ENCODE measurements at places on chromosomes 12 and 14.

GRCh38 chr14:93266127-93266526 lies 59.1 kb downstream of the UBR7 start:
- DNase-seq = no peak

DNA sequence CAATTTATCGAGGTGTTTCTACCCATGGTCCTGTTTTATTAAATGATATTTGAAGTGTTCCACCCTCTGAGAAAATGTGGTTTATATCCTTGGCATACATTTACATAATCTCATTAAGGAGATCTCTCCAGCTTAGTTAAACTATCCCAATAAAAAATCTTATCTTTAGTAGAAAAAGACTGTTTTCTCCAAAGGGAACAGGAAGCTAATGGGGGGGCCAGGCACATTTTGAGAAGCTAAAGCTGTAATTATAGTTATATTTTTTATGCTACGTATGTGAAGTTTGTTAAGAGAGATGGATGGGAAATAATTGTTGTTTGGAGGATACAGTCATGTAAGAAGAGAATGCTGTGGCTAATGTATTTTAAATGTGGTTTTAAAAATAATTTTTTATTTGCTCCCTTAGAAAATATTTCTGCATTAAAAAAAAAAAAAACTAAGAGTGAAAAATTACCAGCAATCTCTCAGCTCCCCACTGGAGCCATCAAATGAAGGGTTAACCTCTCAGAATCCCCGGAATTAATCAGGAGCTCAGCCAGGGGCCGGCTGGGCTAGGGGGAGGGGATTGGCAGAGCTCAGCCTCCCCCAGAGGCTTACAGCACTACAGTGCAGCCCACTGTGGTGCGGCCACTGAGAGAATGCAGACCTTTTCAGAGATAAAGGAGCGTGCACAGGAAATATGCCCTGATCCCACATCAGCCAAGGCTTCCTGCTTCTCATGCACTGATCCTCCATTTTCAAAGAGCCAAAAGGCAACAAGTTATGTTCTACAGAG lies 185.8 kb downstream of the EGLN3 start:
- DNase-seq = no peak

DNA sequence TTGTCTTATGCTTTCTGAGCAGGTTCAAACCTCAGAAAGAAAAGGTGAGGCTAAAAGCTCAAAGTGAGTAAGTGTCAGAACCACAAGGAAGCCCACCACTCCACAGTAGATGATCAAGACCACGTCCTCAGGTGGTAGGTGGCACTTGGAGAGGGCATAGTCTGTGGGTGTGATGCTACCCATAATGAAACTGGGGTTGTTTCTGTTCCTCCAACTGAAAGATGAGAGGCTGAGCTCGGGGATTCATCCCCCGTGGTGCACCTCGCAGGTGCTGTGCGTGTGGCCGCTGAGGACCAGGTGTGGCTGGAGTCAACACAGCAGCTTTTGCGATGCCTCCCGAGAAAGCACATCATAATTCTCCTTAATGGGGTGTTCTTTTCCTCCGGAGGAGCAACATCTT lies 285.7 kb downstream of the TTC8 start:
- no peak for DNase-seq

DNA sequence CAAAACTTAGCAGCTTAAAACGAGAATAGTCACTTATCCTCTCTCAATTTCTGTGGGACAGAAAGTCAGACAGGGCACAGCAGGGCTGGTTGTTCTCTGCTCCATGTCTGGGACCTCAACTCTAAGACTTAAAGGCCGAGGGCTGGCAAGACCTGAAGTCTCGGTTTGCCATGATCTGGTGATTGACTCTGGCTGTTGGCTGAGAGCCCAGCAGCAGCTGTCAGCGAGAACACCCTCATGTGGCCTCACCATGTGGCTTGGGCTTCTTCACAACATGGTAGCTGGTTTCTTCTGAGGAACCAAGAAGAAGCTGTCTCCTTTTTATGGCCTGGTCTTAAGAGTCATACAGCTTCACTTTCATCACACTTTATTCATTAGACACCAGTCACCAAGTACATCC lies 1.7 kb upstream of the VASH1 start:
- no peak for DNase-seq

DNA sequence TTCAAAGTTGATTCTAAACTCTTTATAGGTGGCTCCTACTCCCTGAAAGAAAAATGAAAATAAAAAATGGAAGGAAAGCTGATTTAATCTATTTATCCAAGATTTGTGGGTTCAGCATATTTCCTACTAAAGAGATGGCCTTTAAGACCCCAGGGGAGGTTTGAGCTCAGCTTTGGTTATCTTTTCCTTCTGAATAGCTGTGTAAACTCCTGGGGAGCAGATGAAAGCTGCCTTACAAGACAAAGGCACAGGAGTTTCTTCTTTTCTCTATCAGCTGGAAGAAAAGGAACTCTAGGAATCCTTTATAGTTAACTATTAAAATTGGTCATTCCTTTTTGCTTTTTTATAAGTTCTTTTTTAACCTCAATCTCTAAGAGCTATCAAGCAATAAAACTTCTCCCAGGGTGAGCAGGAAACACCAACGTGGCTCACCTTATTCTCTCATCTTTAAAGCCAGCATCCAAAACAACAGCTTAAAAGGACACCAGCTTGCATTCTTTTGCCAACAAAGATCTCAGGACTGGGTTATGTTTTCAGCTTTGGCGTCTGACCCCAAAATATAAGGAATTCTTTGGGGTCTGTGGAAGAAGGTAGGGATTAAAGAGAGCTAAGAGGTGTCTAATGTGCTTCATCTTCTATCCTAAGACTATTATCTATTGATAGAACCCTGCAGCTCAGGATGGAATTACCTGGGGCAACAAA lies 371.7 kb upstream of the KITLG start:
- DNase-seq = no peak

GRCh38 chr12:80567401-80567800 lies 123.4 kb downstream of the PTPRQ start:
- no peak for DNase-seq

DNA sequence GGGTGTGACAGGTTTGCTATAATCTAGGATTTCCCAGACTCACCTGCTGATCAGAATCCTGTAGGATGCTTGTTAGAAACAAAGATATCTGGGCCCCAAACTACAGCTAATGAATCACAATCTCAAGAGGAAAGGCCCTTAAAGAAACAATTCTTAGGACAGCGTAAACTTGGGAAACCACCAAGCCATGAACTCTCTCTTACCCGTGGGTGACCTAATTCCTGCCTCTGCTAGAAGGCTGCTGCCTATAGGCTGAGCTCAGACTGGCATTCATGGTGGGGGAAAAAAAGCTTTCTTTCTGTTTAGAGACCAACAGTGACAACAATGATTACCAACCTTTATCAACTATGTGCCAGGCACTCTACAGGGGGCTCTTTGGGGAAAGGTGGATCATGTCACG lies 213.9 kb upstream of the FKBP4 start:
- DNase-seq = no peak

GRCh38 chr12:54641089-54641488 lies 6.4 kb upstream of the LACRT start:
- DNase-seq = no peak

- no peak for DNase-seq
Observed at GRCh38 chr12:18428416-18428815, 167.1 kb downstream of the PIK3C2G start.

DNA sequence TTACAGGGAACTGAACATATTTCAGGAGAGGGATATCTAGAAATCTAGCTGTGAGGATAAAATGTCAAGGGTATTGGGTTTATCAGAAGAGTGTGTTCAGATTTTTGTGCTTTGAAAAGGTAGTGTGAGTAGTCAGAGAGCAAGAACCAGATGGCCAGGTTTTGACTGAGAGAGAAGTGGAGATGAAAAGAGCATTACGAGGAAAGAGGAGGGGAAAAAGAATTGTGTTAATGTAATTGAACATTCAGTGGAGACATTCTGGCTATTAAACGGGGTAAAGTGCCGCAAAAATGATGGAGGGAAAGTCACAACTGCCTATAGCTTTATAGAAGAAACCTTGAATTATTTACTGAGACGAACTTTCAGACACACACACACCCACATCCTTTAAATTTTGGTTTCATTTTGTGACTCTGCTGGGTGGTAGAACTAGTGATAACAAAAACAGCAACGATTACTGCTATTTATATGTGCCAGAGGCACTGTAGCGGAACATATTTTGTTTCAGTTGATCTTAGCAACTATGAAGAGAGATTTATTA lies 213.6 kb downstream of the ERC1 start:
- no peak for DNase-seq

DNA sequence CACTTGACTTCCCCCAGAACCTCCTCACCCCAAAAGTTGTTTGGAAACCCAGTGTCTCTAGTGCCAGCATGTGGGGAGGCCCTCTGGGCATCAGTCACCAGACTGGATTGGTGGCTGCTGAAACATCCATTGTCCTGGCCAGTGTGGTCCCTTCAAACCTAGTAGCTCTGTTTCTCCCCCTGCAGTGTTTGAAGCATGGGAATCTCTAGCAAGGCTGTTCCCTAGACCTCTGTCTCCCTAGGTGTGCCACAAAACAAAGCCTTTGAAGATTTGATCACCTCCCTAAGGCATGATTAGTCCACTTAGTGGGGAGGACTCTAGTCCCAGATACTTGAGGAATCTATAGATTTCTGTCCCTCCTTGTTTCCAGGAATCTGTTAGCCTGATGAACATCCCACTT lies 60.3 kb downstream of the ARF6 start:
- no peak for DNase-seq

- peak; percentile 6 for DNase-seq
Observed at GRCh38 chr14:98711453-98711852, 560.5 kb downstream of the BCL11B start.

- no peak for DNase-seq
Observed at GRCh38 chr12:98754095-98754494, 109.0 kb downstream of the APAF1 start.

- no peak for DNase-seq
Observed at GRCh38 chr12:62232143-62232729, 28.0 kb upstream of the USP15 start.

DNA sequence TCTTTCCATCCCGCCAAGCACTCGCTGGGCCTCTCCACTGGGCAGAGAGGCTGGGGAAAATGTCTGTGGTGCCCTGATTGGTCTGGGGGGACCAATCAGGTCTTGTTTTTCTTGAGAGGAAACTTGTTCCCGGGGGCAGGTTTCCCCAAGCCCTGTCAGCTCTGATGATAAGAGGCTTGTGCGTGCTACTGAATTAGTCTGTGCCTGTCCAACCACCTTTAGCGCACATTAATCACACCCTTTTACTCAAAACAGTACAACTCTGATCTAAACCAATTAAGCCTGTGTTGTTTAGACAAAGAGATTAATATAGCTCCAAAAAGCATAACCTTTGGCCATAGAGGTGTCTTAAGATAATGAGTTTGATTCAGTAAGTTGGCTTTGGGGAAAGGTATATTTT lies 580.4 kb downstream of the VRK1 start:
- no peak for DNase-seq

GRCh38 chr12:1419849-1420371 lies 174.5 kb downstream of the FBXL14 start:
- DNase-seq = no peak

- no peak for DNase-seq
Observed at GRCh38 chr14:72894323-72894622, 372 bp upstream of the DPF3 start.

GRCh38 chr12:70230934-70231606 lies 12.2 kb upstream of the CNOT2 start:
- DNase-seq = no peak

GRCh38 chr12:69129017-69129416 lies 110.4 kb upstream of the CPSF6 start:
- no peak for DNase-seq

Measured in CD4-positive, alpha-beta memory T cell (primary cell).